Muscle of arm (tissue), 14 donors: ENCODE measurements at places on chromosomes 11 and 22.

DNA sequence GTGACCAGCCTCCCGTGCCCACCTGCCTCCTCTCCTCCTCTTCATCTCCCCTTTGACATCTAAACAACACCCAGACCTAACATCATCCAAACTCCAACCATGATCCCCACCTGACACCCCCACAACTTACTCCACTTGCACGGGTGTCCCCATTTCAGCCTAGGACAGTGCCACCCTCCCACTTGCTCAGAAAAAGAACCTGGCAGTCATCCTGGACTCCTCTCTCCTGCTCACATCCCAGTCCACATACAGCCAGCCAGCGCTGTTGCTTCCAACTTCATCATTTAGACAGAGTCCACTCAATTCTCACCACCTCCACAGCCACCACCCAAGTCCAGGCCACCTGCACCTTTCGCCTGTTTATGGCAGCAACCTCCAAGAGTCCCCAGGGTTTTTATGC lies 485.7 kb downstream of the MN1 start:
- no peak for DNase-seq

GRCh38 chr22:24523873-24524272 lies 28.7 kb downstream of the UPB1 start:
- no peak for DNase-seq

- no peak for DNase-seq
Observed at GRCh38 chr22:40202225-40202944, 24.7 kb downstream of the TNRC6B start.

DNA sequence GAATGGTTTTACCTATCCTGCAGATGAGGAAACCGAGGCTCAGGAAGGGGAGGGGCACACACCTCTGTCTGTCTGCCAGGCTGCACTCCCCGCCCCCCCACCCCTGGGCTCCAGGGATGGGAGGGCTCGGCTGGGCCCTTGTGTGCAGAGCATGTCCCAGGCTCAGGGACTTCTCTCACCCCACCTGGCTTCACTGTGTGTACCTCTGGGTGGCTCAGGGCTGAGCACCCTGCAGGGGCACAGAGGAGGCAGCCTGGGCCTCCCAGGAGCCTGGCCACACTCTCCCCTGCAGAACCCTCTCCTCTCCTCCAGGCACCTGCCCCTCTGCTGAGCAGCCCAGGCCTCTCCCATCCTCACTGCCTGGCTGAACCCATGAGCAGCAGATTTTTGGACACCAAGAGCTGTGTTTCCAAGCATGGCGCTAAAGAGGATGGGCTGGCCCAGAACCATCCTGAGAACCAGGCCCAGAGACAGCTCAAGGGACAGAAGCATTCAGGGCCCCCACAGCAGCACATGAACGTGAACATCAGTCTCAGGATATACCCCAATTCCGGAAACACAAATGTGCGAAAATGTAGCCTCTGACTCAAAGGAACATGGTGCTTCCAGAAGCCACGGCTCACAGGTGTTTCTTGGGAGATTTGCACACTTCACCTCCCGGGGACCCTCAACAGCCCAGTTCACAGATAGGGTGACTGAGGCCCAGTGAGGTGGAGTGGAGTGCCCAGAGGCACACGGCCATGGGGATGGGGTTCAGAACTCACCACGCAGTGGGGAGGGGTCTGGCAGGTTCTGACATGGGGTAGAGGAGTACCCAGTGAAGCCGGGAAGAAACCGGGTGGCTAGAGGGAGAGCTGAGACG lies 10.5 kb downstream of the EMID1 start:
- no peak for DNase-seq

DNA sequence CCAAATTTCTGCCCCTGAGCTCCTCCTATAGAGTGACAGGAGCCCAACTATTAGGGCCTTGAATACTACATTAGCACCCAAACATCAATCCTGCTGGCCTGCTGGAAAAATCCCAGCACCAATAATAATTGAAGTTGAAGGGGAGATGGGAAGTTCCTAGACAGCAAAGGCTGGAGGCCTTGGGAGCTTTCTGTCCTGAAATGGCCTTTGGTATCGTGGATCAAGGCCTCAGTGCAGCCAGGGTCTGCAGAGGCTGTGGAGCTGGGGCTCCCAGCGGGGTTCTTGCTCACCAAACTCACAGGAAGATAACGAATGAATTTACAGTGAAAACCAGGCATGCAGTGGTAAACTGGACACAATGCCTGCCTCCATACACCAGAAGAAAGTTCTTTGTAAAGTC lies 9.2 kb upstream of the MICALL1 start:
- DNase-seq: no peak

DNA sequence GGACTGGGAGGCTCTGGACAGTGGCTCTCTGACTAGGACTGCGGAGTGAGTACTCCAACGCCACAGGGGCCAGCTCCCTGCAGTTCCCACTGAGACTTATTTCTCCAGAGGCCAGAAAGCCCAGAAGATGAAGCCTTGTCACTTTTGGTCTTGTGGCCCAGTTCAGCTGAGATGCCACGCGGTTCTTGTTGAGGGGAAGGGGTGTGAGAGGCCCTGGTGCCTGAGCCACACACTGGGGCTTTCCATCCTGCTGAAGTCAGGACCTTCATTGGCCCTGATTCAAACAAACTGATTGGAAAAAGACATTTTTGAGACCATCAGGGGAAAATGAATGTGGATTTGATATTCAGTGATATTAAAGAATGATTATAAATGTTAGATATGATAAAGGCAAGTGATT lies 73.6 kb downstream of the UBASH3B start:
- DNase-seq: no peak

GRCh38 chr11:11960687-11961086 lies 47.7 kb downstream of the DKK3 start:
- DNase-seq: no peak

- no peak for DNase-seq
Observed at GRCh38 chr11:61712846-61713245, 32.7 kb downstream of the DAGLA start.

- DNase-seq: no peak
Observed at GRCh38 chr11:16346975-16347374, 9.4 kb downstream of the SOX6 start.

DNA sequence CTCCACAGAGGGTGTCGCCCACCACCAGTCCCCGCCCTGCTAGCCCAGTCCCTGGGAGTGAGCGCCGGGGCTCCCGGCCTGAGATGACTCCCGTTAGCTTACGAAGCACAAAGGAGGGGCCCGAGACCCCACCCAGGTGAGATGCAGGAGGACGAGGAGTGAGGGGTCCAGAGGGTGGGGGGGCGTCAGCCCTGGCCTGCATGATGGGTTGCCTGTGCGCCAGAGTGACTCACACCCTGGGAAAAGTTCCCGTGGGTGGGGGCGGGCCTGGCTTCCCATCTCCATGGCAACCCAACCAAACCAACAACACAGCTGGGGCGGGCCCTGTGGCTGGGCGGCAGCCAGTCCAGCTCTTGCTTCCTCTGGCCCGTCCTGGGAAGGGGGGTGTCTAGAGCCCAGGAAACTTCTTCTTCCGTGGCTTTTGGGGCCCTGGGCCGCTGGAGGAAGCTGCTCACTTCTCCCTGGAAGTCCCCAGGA lies 4.5 kb downstream of the GAS2L1 start:
- peak; percentile 97 for DNase-seq

GRCh38 chr22:37167981-37168647 lies 18.4 kb upstream of the IL2RB start:
- no peak for DNase-seq

- no peak for DNase-seq
Observed at GRCh38 chr11:112096194-112096593, 9.5 kb downstream of the SDHD start.

- DNase-seq: no peak
Observed at GRCh38 chr11:129930296-129930695, 34.9 kb upstream of the NFRKB start.

GRCh38 chr11:72084076-72084475 lies 3.4 kb downstream of the LRRC51 start:
- no peak for DNase-seq

DNA sequence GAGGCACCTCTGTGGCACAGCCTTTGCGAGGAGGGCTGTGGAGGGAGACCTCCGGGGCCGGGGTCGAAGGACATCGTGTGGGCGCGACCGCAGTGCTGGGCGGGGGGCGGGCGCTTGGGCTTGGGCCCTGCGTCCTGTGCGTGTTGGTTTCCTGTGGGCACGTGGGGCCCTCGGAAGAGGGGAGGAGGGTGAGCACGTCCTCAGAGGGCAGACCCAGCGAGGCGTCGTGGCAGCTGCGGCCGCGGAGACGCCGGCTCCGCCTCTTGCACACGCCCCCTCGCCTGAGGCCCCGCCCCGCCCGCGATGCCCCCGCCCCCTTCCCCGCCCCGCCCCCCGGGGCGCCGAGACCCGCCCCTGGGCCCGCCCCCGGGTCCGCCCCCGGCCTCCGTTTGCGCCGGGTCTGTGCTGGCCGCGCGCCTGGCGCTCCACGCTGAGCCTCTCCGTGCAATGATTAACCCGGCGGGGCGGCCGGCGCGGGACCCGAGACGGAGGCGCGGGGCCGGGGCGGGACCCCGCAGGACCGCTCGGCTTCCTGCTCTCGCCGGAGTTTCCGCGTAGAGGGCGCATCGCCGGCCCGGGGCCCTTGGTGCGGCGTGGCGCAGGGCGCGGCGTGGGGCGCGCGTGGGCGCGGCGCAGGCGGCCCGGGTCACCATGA lies at the start of gene PRR5:
PRR5 (plus strand) TSS at position 381 of the 655 bp plus-strand sequence; CDS start at position 652, 271 bp downstream.
- DNase-seq: peak; percentile 73

GRCh38 chr11:2912498-2912897 lies 16.7 kb downstream of the PHLDA2 start:
- no peak for DNase-seq

DNA sequence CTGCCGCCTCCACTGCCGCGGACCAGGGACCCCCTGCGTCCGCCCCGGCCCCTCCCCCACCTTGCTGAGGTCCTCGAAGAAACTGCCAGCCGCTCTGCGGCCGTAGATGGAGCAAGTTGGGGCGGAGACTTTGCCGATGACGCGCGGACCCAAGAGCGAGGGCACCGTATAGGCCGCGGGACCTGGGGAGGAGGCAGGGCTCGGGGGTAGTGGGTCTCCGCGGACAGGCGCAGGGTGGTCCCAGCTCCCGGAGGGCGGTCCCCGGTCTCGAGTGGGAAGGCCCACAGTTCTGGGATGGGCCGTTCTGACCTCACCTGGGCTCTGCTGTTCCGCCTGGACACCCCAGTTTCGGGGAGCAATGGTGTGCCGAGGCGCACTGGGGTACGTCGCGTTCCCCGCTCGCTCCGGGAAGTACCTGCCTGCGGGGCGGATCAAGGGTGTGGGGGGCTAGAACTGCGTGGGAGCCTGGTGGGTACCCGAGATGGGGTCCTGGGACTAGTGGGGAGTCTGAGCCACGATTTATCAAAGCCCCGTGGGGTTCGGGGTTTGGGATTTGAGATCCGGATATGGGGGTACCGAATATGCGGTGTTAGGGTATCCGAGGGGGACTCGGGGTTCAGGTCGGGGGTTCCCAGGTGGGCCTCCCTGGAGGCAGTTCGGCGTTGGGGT lies 1.2 kb upstream of the TYMP start:
- no peak for DNase-seq

DNA sequence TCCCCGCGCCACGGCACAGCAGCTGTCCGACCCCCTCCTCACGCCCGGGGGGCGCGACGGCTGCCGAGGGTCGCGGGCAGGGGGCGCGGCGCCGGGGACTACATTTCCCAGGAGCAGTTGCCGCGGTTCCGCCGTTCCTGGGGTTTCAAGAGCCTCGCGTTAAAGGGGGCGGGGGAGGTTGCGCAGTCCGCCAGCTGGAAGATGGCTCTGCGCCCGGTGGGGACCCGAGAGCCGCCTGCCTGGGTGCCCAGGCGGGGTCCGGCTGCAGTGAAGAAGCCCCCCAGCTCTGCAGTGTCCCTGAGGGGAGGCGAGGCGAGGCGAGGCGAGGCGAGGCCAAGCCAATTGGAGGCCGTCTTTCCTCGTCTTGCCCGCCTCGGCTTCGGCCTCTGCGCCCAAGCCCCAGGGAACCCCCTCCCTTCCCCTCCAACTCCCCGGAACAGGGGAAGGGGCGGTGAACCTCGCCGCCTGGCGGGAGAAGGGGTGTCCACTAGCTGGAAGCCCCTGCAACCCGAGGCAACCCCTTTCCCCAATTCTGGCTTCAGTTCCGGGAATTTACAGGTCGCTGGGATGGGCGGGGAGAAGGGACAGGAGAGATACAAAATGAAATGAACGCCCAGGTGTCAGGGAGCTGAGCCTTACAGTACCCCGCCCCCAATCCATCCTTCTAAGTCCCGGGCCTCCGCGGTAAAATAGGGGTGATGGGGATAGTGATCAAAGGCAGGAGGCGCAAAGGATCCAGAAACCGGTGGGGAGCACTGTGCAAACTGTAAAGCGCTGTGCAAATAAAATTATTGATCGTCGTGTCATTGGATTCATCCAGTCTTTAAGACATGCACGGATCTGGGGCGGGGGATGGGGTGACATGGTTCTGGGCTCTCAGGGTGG lies 5.2 kb upstream of the GCAT start:
- DNase-seq: no peak

- no peak for DNase-seq
Observed at GRCh38 chr11:45254070-45254469, 32.1 kb downstream of the SYT13 start.

- no peak for DNase-seq
Observed at GRCh38 chr11:110349138-110349996, 53.0 kb upstream of the RDX start.

- DNase-seq: no peak
Observed at GRCh38 chr11:282171-282570, 4.0 kb downstream of the NLRP6 start.

DNA sequence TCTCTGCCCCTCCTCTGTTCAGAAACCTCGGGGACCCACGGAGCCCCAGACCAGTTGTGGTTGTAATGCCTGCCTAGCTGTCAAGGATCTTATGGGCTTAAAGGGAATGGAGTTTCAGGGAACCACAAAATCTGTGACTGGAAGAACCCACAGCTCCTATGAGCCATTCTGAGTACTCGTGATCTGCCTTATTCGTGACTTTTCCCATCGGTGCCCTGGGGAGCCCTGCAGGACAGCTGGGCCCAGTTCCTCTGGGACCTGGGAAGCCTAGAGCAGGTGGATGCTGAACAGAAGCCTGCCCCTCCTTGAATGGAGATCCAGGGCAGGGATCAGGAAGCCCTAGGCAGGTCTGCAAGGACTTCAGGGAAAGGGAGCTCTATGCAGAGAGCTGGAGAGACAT lies 42.1 kb upstream of the TTC12 start:
- DNase-seq: no peak

- no peak for DNase-seq
Observed at GRCh38 chr11:112587664-112588063, 327.0 kb upstream of the PLET1 start.

DNA sequence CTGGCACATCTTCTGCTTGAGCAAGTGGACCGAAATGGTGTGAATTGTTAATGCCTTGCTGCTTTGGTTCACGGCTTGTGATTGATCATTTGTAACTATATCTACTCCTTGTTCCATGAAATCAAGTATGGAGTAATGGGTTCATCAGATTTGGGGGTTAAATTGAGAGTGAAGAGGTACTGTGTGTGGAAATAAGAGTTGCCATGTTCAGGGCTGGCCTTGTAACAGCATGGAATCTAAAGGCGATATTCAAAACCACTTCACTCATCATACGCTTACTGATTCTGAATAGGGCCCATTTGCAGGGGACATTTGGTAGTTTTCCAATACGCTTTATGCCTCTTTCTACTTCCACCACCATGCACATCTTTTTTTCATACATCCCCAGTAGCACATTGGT lies 122.2 kb downstream of the DCDC1 start:
- DNase-seq: no peak

GRCh38 chr11:16989554-16989953 lies 24.7 kb downstream of the PLEKHA7 start:
- DNase-seq: no peak

GRCh38 chr11:94599510-94599909 lies 32.3 kb downstream of the PIWIL4 start:
- DNase-seq: no peak
